ENCODE measurements at places on chromosomes 4 and X.
A peak's percentile ranks its signal among the peaks of the same experiment; 100 is the strongest.

- peak; percentile 20 for DNase-seq
Observed at GRCh38 chrX:30275498-30275897, 28.6 kb downstream of the MAGEB1 start.

DNA sequence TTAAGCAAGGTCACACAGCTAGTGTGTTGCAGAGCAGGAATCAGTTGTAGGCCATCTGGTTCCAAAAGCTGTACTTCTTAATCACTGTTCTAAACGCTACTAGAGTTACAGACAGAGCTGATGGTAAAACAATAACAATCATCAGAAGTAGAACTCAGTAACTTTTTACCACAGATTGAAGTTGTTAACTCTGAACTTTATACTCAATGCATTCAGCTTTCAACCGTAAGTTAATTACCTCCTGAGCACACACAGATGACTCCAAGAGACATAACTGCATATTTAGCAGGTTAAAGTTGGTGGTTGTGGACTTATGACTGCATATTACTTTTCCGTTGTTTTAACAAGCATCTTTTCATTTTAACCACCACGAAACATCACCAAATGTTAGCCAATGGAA lies 127.3 kb downstream of the PRSS12 start:
- no peak for DNase-seq

DNA sequence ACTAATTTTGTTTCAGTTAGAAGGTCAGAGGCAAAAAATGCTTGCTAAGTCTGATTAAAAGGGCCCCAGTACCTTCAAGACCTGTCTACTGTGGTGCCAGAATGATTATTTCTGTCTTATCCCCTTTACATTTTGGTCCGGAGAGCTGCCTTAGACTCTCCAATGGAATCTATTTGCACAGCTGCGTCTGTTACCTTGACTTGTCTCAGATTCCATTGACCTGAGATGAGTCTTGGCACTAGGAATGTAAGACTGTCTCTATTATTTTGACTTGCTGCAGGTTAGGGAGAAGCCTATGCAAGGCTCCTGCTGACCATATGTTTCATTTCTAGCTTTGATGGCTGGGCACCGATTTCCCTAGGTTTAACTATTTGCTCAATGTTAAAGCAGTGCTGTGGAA lies 457.6 kb downstream of the KCTD8 start:
- peak; percentile 9 for DNase-seq

DNA sequence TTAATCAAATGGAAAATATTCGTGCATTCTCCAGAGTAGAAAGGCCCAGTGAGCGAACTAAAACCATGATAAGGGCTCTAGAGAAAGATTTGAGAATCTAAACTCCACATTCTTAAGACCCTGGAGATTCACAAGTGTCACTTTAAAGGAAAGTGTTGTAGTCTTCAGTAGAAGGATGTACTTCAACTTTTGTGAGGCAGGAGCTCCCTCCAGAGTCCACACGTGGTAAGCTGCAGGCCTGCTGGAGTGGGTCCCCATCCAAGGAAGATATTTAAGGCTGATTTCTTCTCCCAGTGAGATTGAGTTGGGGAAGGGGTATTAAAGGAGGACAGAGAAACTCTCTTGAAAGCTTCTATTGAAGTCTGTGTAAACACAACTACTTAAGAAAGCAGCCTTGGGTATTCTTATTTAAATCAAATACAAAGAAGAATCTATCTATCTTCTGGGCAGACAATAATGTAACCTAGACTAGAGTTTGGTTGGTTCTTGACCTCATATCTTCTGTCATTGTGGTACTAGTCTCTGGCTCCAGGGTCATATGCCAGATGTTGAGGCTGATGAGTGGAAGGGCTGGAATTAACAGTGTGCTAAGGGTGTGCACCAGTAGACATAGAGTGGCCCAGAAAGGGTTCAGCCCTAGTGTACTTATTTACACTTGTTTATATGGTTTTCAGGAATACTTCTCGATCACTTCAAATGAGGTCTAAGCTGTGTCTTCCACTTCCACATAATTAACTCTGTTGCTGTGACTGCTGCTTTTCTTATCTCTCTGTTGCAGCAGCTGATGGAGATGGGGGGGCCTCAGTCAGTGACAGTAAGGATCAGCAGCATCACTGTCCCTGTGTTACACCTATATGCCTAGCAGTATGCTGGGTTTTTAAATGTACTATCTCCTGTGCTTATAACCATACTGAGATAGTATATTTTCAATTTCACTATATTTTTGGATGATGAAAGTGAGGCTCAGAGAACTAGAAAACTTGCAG lies 76.1 kb downstream of the HMGB2 start:
- peak; percentile 35 for DNase-seq

GRCh38 chr4:7781993-7782392 lies 157.7 kb downstream of the AFAP1 start:
- no peak for DNase-seq

GRCh38 chr4:85823295-85823694 lies 348.3 kb downstream of the ARHGAP24 start:
- DNase-seq: no peak

- DNase-seq: peak; percentile 3
Observed at GRCh38 chr4:151801547-151802516, 41.0 kb upstream of the GATB start.

GRCh38 chr4:102285831-102286230 lies 59.5 kb downstream of the SLC39A8 start:
- DNase-seq: no peak

- DNase-seq: no peak
Observed at GRCh38 chr4:74283614-74284013, 24.7 kb upstream of the EPGN start.

DNA sequence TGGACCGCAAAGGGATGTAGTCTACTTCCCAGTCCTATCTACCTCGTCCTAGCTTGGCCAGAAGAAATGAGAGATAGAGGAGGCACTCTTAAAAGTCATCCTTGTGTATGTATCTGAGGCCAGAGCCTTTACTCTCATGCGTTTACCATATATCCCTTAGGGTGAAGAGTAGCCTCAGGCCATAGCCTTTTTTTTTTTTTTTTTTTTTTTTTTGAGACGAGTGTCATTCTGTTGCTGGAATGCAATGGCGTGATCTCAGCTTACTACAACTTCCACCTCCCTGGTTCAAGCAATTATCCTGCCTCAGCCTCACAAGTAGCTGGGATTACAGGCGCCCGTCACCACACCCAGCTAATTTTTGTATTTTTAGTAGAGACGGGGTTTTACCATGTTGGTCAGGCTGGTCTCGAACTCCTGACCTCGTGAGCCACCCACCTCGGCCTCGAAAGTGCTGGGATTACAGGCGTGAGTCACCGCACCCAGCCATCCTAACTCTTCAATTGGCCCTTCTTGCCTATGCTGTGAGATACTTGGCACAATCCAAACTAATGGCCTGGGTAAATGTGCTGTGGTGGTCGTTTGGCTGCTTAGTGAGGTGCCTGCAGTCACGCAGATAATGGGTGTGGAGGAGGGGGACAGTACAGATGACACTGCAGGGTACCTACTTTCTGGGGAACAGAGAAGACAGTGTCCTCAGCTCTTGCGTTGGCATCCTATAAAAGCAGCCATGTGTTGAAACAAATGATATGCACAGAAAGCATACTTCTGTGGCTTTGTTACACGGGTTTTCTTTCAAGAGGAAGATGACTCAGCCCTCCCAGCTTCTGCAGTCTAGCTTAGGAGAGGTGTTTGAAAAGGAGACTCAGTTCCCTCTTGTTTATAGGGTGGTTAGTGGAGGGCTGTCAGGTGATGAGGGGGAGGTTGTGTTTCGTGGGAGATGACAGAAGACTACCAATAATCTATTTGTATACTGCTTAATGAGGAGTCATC lies 10.4 kb upstream of the DGAT2L6 start:
- no peak for DNase-seq

DNA sequence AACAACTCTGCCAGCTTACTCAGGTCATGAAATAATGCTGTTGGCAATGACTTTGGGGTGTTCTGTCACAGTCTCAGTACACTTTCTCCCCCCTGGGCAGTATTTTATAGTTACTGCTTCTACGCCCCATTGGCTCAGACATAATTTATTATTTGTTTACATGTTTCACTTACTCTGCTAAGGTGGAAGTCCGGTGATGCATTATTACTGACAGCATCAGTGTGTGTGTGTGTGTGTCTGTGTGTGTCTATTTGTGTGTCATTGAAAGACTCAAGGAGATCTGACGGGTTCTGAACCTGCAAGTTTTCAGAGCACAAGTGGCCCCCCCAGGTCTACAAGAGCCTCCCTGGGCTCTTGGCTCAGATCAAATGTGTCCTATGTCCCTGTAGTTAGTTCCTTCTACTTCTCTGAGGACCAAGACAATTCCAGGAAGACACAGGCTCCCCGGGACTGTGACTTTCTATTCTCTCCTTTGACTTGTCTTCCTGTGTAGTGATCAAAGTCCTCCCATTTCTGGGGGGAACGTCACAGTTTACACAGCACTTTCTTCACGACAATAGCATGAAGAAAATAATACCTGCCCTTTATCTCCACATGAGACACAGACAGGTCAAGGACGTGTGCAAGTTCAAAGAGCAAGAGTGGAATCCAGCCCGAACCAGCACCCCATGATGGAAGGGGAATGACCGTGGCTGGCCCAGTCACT lies 283.7 kb upstream of the GATB start:
- no peak for DNase-seq

GRCh38 chr4:108382751-108383150 lies 214.0 kb upstream of the LEF1 start:
- no peak for DNase-seq

DNA sequence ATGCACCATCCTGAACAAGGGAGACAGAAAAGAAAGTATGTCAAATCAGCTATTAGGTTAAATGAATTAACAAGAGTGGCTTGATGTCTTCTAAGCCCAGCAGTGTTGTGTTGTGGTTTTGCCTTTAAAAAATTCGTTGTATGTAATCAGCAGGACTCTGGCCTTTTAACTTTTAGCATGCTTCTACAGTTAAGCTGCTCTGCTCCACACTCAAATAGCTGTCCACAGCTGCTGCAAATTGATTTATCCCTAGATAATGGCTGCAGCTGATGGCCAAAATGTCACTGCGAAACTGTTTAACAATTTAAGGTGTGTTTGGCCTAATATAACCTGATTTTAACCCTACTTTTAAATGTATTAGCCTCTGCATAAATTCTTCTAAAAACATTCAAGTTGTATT lies 85.8 kb downstream of the CXXC4 start:
- no peak for DNase-seq

DNA sequence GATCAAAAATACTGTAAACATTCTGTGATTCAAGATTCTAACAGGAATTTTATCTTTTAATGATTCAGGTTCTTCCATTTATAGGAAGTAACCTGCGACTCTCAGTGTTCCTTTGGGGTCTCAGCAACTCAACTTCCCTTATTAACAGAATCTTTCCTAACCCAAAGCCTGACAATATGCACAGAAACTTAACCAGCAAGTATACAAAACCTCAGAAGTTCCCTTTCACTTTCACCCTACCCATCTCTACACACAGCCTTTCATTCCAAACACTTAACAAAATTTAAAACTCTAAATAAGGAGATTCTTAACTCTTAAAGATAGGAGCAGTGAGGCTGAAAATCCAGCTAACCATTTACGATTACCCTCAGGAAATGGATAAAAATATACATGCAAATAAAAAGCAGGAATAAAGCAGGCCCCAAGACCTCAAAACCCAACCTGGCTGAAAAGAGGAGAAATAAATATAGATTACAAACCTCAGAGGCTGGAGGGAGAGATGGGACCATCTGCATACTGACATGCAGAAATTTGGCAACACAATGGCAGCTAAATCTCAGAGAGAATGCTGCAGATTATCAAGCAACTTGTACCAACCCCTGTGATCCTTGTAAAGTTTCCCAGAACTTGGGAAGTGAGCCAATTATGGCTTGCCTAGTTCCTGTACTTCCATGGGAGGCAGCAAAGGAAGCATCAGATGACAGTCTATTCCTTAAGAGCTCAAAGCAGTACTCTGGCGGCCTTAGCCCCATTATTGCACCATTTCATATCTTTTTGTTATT lies 101.0 kb downstream of the ATP11C start:
- DNase-seq: no peak

DNA sequence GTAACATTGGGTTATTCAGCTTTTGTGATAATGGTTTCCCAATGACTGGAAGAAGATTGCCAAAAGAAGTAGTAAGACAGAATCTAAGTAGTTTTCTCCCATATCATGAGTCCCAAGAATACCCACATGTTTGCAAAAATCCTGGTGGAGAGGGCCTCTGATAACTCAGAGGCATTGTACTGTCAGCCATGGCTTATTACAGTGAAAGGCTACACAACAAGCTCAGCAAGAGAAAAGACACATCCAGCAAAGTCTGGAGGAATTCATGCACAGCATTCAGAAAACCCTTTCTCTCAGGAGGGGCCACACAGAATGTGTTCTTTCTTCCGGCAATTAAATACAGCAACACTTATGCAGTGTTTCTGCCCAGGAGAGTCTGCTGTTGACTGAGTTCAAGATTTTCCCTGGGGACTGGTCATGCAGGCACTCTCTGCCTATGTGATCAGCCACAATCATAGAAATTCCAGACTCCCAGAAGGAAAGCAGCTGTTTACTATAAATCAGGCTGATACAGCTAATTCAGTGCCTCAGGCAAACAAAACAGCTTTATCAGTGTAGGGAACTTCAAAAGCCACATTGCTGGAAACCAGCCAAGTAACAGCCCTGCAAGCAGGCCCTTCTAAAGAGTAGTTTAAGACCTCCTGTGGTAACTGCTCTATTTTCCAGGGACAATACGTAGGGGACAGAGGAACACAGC lies 937.1 kb downstream of the CCSER1 start:
- peak; percentile 85 for DNase-seq

DNA sequence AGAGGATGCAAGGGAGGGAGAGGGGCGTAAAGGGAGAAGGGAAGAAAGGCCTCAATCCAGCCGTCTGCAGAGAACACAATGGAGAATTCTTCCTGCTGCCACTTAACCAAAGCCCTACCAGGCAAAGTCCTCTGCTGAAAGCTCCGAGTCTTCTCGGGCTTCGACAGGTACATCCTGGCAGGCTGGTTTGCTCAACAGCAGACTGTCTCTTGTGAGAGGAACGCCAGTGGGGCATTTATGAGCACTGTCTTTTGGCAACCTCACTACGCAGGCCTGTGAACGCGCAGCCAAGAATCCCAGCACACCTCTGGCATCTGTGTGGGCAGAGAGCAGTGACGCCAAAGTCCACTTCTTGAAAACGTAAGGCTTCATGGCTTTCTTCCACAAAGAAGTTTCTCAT lies 207.5 kb upstream of the FAM9B start:
- no peak for DNase-seq

GRCh38 chr4:103098756-103099440 lies 736 bp downstream of the BDH2 start:
- DNase-seq: no peak

DNA sequence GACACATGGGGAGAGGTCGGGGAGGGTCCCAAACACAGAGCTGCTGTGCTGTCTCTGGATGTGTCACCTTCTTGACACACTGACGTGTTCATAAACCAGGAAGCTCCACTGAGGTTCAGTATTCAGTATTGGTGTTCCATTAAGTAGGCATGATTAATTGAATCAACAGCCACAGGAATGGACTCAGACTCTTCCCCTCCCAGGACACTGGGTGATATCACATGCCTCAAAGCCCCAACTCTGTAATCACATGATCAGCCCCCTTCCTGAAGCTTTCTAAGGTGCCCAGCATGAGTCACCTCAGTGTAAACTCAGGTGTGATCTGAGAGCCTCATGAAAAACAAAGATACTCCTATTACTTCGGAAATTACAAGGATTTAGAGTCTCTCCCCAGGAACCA lies 21.1 kb upstream of the HNRNPD start:
- no peak for DNase-seq

All from NCI-H510A treated with DMSO at 0.1 percent for 48 hours (cell line).